ENCODE measurements at places on chromosomes 7 and 10.

GRCh38 chr10:31581741-31582323, 262.8 kb downstream of the ZEB1 start:
- no peak for DNase-seq

DNA sequence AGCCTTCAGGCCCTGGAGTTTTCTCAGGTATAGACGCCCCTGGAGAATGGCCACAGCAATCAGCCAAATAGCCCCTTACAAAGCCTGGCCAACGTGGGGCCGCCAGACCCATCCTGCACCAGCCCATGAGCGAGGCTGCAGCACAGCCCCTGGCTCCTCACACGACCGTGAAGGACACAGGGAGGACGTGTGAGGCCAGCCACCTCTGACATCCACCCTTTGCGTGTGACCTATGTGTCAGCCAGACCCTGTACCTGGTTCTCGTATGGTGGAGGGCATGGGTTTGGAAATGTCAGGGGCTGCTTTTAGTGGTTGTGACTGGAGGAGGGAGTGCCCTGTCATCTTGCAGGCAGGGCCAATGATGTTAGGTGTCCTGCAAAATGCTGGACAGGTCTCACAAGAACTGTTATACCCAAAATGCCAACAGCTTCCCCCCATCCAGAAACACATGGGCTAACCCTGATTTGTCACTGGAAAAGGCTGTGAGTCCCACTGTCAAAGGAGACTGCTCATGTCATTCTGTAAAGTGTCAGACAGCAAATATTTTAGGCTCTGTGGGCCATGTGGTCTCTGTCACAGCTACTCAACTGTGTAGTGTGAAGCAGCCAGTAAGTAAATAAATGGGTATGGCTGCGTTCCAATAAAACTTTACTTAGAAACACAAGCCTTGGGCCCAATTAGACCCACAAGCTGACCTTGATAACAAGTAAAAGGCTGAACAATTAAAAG, 30.0 kb downstream of the NOD1 start:
- DNase-seq, result no peak

GRCh38 chr7:82778021-82778420, 334.4 kb upstream of the CACNA2D1 start:
- peak; percentile 70 for DNase-seq

- no peak for DNase-seq
Measured at GRCh38 chr7:156780724-156781455, 112.1 kb downstream of the LMBR1 start.

DNA sequence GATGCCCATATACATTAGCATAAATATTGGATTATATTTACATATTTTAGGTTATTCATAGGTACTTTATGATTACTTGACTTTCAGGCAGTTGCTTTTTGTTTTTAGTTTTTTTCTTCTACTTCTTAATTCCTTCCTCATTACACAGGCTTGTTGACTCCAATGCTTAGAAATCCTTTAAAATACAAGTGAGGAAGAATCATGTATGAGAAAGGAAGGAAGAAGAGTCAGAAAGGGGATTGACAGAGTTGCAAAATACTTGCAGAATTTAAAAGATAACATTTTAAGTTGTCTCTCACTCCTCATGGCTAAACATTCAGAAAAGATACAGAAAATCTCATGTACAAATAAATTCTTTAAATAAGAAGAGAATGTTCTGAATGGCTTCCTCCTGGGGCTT, 61.9 kb downstream of the ATXN7L1 start:
- no peak for DNase-seq

GRCh38 chr7:29398011-29398410, 165.6 kb upstream of the PRR15 start:
- DNase-seq, result no peak

DNA sequence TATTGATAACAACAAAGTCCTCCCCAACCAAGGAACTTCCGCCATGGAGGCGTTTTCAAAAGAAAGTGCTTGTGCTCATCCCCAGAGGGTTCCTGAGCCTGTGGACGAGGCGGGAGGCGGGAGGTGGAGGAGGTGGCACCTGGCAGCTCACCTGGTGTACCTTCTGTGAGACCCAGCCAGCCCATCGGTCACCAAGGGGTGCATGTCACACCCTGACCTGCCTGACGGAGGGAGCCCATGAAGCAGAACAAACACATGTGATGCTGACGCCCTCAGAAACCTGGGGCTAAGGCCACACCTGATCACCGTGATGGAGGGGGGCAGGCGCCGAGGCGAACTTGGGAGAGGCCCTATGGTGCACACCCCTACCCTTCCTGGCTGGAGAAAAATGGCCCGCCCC, 458.8 kb downstream of the DNAJB6 start:
- DNase-seq, result no peak

DNA sequence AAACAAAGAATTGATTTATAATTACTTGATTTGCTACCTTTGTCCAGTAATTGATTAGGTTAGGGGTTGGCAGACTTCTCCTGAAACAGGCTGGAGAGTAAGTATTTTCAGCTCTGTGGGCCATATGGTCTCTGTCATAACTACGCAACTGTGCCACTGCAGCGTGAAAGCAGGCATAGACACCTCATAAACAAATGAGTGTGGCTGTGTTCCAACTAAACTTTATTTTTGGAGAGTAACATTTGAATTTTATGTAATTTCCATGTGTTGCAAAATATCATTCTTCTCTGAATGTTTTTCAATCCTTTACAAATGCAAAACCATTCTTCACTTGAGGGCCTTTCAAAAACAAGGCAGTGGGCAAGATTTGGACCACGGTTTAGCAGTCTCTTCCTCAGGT, 76.9 kb downstream of the GALNT17 start:
- DNase-seq, result no peak

DNA sequence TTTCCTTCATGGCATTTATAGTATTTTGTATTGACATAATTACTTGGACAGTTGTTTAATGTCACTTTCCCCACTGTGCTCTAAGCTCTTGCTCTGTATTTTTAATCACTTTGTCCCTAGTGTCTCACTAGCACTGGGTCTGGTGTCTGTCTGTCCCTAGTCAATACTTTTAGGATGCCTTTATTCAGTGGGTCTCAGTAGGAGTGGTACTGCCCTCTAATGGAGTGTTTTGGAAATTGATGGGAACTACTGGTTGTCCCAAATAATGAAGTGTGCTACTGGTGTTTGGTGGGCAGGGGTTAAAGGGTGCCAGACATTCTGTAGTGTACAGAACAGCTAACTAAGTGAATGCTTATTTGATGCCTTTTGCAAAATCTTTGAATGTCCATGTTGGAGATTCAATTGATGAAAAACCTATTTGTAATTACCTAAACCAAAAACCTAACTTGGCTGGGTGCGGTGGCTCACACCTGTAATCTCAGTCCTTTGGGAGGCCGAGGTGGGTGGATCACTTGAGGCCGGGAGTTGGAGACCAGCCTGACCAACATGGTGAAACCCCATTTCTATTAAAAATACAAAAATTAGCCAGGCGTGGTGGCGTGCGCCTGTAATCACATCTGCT, 33.3 kb downstream of the CDK14 start:
- DNase-seq, result peak; percentile 72

- DNase-seq, result peak; percentile 92
Measured at GRCh38 chr7:43693687-43694398, 35.5 kb downstream of the COA1 start.

DNA sequence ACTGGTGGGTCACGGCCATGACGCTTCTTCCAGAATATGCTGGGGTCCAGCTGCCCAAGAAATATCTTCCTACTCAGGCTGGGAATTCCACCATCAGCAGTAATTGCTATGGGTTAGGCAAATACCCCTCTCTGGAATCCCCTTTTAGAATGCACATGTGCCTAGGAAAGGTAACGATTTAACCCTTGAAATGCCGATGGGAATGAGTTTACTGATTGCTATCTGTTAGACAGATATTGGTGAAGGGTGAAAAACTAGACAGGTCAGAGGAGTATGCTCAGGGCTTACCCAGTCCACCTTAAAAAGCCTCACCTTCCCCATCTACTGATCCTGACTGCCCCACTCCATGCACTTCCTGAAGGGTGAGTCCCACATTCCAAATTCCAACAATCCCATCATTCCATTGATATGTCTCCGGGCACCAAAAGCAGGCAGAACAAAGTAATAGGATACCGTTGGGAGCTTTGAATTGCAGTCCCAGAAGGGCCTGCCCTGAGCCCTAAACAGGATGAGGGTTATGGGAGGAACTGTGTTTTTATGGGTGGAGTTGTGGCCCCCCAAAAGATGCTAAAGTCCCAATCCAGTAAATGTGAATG, 59.3 kb downstream of the DLG5 start:
- DNase-seq, result no peak

DNA sequence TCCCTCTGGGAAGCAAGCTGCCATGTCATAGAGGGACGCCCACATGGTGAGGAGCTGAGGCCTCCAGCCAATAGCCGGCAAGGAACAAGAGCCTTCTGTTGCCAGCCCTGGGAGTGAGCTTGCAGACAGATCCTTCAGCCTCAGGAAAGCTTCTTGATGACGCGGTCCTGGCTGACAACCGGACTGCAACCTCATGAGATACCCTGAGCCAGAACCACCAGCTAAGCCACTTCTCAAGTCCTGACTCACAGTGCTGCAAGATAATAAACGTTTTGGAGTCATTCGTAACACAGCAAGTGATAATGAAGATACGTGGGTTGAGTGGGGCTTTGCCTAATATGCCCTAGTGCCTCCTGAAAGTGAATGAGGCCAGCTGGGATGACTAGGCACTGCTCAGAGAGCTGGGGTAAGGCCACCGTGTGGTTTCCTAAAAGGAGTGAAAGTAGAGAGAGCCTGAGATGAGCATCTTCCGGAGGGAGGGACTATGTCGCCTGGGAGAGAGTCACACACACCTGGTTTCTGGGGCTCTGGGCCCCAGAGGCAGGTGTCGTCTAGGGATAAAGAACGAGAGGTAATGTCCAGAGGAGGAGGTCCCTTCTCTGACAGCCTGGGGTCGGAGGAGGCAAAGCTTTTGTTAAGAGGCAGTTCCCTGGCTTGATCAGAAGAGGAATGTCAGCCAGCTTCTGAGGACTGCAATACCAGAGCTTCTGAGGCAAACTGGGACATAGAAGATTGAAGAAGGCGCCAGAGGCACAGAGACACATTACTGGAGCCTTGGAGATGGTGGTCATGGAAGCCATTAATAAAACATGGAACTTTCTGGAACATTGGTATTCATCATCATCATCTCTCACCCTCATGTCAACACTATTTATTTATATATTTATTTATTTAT, 53.6 kb downstream of the PYROXD2 start:
- peak; percentile 94 for DNase-seq

DNA sequence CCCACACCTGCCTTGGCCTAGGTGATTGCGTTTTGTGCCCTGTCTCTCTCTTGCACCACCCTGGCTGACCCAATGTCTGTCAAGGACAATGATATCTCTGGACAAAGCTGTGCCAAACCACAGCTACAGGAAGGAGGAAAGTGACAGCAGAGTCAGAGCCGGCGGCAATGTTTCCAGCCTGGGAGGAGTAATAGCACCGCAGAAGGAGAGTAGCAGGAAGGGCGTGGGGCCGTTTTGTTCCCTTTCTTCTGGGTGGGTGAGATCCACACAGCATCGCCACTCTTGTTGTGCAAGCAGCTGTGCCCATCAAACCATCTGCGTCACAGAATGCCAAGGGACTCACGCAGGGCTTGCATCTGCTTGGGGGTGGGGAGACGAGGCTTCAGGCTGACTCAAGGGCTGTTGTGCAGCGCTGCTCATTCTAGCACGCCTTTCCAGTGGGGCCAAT, 341.6 kb upstream of the AUTS2 start:
- no peak for DNase-seq

GRCh38 chr7:46244757-46245156, 323.7 kb upstream of the IGFBP3 start:
- peak; percentile 59 for DNase-seq

GRCh38 chr10:133100706-133101415, 13.1 kb downstream of the ADGRA1 start:
- DNase-seq, result no peak

GRCh38 chr7:22404421-22405023, 47.6 kb upstream of the RAPGEF5 start:
- no peak for DNase-seq

DNA sequence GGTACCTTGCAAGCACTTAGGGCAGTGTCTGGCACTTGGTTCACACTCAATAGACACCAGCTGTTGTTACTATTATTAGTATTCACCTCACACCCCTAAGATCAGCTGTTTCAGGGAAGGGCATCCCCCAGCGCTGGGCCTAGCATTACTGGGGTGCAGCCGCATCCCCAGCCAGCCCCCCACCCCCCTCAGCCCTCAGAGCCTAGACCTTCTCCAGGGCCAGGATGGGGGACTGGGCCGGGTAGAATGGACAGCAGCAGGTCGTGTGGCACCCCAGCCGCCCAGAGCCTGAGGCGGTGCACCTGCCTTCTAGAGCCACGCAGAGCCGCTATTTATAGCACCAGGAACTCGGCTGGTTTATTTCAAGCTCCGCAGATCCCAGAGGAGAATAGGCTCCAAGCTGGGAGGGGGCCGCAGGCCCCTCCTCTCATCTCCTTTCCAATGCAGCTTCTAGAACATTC, 60.5 kb downstream of the GTF2IRD1 start:
- DNase-seq, result no peak

GRCh38 chr10:131352765-131353290, 41.3 kb upstream of the TCERG1L start:
- DNase-seq, result no peak
